Stimulated activated CD4-positive, alpha-beta T cell treated with anti-CD3 and anti-CD28 coated beads, Interleukin-1b, Interleukin-23, amount 100 ng/mL, for 1 hour (primary cell): ENCODE measurements at places on chromosomes 3 and 15.

GRCh38 chr3:194137008-194137505 lies 1.1 kb downstream of the HES1 start:
- DNase-seq: no peak

DNA sequence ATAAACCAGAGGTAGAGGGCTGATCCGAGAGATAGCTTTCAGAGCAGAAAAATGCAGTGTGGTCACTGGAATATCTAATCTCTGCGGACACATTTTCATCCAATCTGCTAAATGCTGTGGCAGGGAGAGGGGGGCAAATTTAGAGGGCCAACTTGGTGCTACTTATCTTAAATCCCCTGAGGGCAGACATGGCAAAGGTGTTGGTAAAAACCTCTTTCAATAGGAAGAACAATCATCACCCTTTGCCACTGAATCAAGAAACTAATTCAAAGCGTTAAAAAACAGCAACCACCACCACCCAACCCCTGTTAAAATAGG lies 152.9 kb downstream of the MECOM start:
- no peak for DNase-seq

GRCh38 chr15:76342058-76342381 lies 5.4 kb downstream of the ISL2 start:
- no peak for DNase-seq

GRCh38 chr3:71585887-71586809 lies 2.6 kb upstream of the FOXP1 start:
- no peak for DNase-seq

- no peak for DNase-seq
Observed at GRCh38 chr15:68232449-68232848, 2.9 kb upstream of the CLN6 start.

DNA sequence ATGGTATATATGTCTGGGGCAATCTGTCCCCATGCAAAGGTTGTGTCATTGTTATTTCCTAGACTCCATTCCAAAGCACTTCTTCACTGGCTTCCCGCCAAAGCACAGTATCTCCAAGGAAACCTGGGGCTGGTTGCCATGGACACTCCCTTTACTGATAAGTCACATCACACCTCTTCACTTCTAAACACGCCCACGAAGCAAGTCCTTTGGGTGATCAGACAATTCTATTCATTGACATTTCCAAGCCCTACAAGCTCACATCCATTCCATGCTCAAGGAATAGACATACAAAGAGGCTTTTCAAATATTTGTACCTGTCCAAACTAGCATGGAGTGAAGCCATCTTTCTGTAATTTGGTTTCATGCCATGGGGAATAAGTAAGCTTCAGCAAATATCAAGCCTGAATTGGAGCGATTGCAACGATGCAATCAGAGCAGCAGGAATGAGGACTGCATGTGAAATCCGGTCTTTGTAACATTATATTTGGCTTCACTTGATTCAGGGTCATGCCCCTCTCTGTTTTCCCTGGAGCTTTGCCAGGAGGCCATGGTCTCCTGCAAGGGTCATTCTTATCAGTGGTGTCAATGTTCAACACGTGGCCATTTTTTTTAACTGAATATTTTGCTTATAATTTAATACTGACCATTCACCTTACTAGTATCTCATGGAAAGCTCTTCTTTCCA lies 201.6 kb upstream of the TMC3 start:
- DNase-seq: no peak

DNA sequence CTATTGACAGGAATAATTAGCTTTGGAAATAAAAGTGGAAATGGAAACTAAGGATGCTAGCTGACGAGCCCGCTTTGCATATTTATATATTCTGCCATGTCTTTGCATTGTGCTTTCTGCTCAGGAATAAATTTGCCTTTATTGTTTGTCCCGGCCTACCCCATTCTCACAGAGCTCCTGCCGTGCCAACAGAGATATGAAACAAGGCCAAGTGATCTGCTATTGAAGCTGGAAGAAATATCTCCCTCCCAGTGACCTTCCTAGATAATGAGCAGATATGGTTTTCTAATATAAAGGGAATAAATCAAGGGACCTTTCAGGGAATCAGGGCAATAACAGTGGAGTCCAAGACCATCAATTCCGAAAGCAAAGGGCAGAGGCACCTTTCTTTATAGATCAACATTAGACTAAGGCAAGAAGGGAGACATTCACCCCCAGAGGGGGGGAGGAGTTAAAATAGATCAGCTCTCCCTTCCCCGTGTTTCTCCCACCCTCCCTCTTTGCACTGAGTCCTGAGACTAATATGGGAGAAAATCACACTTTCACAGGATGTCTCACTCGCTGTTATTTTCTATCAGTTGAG lies 664.6 kb downstream of the AGBL1 start:
- DNase-seq: no peak

GRCh38 chr3:38117748-38118420 lies 19.0 kb downstream of the ACAA1 start:
- peak; percentile 64 for DNase-seq

DNA sequence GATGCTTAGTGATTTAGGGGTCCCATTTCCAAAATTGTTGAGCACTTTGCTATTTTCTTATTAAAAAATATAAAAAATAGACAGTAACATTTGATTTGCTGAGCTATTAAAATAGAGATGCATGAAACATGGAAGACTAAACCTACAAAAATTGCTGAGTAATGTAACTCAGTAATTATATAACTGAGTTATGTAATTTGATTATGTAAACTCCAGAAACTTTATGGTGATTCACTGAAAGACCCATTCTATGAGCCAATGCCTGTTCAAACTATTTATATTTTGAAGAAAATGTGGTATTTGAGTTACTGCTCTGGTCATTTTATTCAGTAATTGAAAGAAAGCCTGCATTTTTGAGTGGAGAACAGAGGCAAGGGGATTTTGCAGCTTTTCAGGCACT lies 1221.5 kb upstream of the ALCAM start:
- DNase-seq: no peak
